ENCODE measurements at places on chromosomes 16 and 17.

DNA sequence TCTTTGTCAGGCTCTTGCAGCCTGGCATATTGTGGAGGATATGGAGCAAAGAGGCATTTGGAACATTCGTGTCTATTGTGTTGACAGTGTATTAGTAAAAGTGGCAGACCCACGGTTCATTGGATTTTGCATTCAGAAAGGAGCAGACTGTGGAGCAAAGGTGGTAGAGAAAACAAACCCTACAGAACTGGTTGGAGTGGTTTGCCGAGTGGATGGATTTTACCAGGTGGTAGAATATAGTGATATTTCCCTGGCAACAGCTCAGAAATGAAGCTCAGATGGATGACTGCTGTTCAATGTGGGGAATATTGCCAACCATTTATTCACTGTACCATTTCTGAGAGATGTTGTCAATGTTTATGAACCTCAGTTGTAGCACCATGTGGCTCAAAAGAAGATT is 44.5 kb downstream of the EFCAB13 start:
- no peak for DNase-seq

- no peak for DNase-seq
These were observed 4.8 kb upstream of the SHISA9 start for GRCh38 chr16:12896562-12896961.

DNA sequence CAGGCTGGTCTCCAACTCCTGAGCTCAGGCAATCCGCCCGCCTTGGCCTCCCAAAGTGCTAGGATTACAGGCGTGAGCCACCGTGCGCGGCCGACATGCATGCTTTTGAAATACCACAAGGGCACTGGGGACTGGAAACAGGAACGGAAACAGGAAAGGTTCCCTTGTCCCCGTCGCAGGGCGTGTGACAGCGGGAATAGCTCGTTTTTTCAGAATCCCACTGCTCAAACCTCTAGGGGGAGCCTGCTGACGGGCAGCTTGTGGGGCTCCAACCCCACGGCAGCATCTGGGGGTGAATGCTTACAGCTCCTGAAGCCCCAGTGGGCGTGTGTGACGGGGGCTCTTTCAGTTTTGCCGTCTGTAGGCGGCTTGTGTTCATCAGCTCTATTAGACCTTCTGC is 18.8 kb upstream of the ASGR2 start:
- no peak for DNase-seq

DNA sequence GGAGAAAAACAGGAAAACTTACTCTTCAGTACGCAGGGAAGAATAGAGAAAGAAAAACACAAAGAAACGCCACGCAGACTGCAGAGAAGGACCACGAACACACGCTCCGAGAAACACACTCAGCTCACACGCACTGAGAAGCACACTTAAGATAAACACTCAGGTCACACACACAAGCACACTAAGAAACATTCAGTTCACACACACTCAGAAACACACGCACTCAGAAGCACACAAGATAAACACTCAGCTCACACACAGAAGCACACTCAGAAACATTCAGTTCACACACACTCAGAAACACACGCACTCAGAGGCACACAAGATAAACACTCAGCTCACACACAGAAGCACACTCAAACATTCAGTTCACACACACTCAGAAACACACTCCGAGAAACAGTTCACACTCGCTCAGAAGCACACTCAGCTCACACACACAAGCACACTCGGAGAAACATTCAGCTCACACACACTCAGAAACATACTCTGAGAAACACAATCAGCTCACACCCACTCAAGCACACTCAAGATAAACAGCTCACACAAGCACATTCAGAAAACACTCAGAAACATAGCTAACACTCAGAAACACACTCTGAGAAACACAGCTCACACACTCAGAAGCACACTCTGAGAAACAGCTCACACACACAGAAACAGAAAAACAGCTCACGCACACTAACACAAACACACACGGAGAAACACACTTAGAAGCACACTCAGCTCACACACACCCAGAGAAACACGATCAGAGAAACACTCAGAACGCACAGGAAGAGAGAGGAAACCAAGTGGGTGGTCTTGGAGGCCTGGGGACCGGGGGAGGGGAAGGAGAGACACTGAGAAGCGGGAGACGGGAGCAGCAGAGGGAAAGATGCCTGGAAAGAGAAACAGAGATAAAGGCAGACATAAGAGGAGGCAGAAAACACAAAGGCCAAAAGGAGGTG is 908 bp downstream of the TMEM98 start:
- DNase-seq = no peak

- no peak for DNase-seq
These were observed 5.9 kb downstream of the UBALD2 start for GRCh38 chr17:76270770-76271668.

GRCh38 chr16:4477966-4478365 is 1.8 kb downstream of the HMOX2 start:
- no peak for DNase-seq
